ENCODE measurements at places on chromosomes 2 and 18.

DNA sequence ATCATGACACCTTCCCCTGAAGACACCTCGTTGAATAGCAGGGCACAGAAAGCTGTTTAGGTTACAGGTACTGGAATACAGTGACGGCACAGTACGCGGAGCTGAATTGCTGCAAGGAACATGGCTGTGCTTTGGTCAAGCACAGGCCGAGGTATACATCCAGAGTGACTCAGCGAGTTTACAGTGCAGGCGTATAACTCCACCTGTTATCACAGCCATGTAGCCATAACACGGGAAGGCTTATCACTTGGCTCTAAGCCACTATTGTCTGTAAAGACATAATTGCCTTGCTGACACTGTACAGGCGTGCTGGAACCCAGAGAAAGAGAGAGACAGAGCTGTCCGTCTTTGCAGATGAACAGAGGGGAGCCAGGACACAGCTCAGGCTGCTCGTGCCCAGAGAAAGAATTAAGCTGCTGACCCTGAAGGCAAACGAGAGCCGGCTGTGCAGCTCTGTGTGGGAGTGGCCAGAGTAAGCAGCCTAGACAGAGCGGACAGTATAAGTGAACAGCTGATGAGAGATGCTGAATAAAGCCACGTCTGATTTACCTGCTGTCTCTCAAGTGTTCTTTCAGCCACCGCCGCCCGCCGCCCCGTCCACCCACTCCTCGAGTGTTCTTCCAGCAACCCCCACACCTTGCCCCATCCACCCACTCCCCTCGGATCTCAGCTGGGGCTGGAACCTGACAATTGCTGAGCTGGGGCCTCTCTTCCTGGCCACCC lies 87.3 kb upstream of the PPP1CB start:
- DNase-seq: no peak

- DNase-seq: no peak
These were observed 10.1 kb downstream of the KIF3C start for GRCh38 chr2:25972049-25972823.

GRCh38 chr2:98932778-98933343 lies 3.2 kb downstream of the CRACDL start:
- no peak for DNase-seq

GRCh38 chr2:178008636-178009289 lies 63.8 kb downstream of the PDE11A start:
- no peak for DNase-seq

- DNase-seq: no peak
These were observed 498.7 kb downstream of the BCL11A start for GRCh38 chr2:60054571-60055340.

DNA sequence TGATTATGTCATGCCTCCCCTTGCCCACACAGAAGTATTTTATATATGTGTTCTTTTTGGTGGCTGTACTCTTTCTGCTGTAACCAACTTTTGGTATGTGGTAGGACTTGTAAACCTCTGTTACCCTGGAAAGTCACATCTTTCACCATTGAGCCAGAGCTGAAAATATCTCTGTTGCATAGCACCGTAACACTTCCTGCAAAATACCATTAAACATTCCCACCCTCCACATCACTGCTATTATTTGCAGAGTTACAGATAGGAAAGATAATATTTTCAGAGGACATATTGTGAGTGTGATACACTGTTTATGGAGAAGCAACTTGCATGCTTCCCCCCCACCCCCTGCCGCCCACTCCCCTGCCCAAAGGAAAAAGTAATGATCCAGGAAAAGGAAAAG lies 44.8 kb downstream of the CAB39 start:
- no peak for DNase-seq

GRCh38 chr2:186042207-186043028 lies 303.8 kb downstream of the FSIP2 start:
- DNase-seq: no peak

DNA sequence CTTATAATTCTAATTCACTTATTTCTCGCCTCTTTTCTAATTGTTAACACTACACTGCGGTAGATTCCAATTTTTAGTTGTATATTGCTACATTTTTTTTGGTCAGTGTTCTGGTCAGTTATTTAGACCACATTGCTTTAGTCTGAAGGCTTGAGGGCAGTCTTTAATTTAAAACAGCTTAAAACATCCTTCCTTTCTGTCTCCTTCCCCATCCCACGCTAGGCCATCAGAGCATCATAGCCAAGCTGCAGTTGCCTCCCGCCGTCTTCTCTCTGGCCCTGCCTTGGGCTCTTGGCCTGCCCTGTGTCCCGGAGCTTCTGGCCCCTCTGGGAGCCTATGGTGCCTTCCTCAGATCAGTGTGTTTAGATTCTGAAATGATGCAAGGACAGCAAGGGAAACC lies 52.6 kb upstream of the GLI2 start:
- no peak for DNase-seq

DNA sequence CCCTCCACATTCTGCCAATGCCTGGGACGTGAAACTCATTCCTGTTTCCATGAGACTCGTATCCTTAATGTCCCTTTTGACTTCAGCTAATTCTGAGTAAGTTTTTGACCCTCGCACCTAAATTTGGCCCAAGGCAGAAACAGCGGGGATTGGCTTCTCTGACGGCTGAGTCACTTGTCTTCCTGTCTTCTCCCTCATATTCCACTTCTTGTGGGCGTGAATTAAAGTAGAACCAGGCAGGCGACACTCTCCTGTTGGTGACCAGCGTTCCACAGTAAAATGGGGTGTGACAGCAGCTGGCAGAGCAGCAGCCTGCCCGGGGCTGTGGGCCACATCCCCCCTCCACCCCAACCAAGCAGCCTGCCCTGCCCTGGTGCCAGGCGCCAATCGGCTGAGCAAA lies 15.5 kb downstream of the TTC32 start:
- no peak for DNase-seq

GRCh38 chr2:227326783-227327182 lies 1.7 kb downstream of the MFF start:
- no peak for DNase-seq

- DNase-seq: no peak
These were observed 117.4 kb upstream of the ITGB6 start for GRCh38 chr2:160317181-160318099.

DNA sequence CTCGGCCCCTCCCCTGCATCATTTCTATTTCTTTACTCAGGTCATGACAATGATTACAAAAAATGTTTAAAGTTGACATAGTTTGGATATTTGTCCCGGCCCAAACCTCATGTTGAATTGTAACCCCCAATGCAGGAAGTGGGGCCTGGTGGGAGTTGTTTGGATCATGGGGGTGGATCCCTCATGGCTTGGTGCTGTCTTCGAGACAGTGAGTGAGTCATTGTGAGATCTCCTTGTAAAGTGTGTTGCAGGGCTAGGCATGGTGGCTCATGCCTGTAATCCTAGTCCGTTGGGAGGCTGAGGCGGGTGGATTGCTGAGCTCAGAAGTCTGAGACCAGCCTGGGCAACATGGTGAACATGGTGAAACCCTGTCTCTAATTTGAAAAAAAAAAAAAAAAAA lies 9.2 kb upstream of the MAP4K4 start:
- DNase-seq: no peak

DNA sequence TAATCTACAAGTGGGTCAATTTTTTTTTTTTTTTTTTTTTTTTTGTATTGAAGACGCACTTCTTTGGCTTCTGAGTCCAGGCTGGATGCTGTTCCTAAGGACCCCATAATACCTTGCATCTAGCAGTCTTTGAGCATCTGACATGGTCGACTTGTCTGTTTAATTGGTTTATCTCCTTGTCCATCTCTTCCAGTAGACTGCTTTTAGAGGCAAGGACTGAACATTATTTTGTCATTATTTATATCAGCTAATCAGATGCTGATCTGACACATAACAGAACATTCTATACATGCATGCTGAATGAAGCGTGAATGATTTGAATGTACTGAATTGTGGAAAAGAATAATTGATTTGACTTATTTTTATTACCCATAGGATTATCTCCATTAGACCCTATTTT lies 118.7 kb downstream of the CDH7 start:
- DNase-seq: no peak

GRCh38 chr2:143852759-143853158 lies 667.2 kb downstream of the ZEB2 start:
- DNase-seq: no peak

- DNase-seq: no peak
These were observed 64.6 kb downstream of the THNSL2 start for GRCh38 chr2:88234760-88235159.

DNA sequence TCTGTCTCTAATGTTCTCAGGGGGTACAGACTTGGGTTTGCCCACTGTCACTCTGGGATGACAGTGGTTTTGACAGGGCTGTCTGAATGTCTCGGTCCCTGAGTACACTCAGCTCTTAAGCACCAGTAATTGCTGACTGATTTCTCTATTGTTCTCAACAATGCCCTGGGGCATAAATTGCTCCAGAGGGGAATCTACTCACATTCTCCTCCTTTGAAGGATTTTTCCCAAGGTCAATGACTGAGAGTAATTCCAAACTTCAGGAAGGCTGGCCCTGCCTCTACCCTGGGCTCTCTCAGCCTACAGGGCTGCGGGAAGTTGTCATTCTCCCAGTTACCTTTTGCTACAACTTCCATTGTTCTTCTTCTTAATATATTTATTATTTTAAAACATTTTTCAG lies 36.5 kb downstream of the MC2R start:
- no peak for DNase-seq

GRCh38 chr2:170324640-170325046 lies 146.7 kb downstream of the MYO3B start:
- DNase-seq: no peak

- no peak for DNase-seq
These were observed 3.1 kb upstream of the HES6 start for GRCh38 chr2:238242731-238243495.

DNA sequence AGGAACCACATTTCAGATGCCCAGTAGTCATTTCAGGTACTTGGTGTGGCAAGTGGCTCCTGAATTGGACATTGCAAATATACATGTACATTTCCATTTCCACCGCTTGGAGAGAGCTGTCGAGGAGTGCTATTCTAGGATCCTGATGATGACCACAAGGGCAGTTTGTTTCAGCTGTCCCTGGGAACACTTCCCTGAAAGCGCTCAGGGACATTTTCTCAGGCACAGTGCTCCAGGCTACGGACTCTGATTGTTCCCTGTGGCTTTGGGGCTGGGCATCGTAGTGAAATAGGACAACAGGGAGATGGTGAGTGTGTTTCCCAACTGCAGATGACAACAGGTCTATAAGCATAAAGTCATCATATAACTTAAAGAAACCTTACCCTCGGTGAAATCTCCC lies 3.1 kb downstream of the DBI start:
- DNase-seq: no peak

DNA sequence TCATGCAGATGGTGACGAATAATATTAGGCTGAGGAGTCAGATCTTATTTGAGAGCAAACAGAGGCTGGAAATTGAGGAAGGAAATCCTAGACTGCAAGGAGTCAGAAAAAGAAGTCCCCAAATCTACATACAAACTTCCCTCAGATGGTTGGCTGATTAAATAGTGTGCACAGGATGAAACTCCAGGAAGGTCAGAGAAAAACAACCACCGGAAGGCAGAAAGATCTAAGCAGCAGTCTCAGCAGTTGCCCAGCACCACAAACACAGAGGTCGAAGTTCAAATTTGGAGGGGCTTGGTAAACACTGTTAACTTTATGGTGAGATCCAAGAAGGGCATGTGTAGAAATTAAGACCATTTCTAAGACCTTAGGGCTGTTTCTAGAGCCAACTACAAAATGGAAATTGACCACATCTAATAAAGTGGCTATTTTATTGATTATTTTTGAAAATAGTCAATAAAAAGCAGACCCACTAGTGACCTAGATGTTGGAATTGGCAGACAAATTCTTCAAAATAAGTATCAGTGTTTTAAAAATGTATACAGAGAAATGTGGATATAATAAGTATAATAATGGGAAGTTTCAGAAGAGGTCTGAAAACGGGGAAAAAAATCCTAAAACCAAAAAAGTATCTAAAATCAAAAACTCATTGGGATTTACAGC lies 134.8 kb downstream of the GALNT1 start:
- DNase-seq: no peak

DNA sequence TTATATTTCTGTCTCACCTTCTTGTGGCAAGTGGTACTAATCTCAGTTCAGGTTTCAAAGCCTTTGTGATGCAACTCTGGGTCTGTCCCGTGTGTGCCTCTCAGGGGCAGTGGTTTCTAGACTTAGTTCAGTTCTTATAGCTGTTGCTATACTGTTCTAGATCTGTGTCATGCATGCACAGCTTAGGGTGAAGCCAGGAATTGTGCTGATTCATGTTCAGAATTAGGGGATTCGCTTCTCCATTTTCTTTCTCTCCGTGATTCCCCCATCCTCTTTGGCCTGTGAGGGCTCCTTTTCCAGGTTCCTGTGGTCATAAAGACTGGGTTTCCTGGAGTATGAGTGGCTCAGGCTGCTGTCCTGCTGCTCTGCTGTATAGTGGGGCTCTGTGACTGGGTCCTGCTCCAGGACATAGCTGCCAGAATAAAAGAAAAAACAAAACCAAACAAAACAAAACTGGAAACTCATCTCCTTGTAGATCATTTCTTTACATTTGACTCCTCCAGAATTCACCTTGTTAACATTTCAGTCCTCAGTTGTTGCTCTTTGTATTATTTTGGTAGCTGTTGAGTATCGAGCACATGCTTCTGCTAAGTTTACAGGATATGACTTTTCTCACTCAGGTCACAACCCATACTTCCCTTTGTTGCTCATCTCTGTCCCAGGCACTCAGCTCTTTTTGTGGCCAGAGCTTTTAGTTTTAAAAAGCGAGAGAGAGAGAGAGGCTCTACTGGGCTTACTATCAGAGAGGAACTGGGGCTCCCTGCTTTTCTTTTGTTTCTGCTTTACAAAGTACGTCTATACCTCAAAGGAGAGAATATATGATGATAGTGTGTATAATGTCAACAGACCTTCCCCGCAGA lies 34.2 kb downstream of the CERS6 start:
- DNase-seq: no peak

- no peak for DNase-seq
These were observed 118.4 kb upstream of the TMEM18 start for GRCh38 chr2:795531-796041.

- DNase-seq: no peak
These were observed 93.2 kb upstream of the GRB14 start for GRCh38 chr2:164714471-164714870.

DNA sequence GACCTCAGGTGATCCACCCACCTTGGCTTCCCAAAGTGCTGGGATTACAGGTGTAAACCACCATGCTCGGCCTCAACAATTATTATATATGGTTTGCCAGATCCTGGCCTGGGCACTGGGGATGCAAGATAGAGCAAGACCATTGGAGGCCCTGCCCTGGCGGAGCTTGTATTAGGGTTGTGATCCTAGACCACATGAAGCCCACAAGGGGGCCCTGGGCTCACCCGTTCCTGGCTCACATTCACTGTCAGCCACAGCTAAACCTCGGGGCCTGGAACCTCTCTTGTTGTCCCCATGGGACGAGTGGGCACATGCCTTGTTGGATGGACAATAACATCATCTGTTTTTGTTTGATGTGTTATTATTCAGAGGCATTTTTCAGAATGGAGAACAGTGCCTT lies 14.9 kb downstream of the HPCAL1 start:
- DNase-seq: no peak

Data from stimulated activated CD8-positive, alpha-beta memory T cell treated with anti-CD3 and anti-CD28 coated beads, Interleukin-2, amount 100 ng/mL, for 1 hour (primary cell).